ENCODE measurements at places on chromosomes 7 and 10.

DNA sequence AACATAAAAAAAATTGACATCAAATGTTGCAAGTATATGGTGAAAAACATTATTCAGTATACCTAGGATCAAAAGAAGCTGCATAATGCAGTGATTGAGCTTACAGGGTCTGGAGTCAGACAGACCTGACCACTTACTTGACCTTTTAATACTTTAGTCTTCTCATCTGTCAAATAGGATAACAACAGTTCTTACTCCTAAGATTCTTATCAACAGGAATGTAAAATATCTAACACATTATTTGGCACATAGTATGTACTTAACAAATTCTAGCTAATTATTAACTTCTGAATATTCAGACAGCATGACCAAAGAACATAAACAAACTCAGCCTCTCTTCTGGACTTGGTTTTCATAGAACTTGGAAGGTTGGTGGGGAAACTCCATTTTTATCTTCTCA, 45.6 kb upstream of the PIP4K2A start:
- no peak for DNase-seq

DNA sequence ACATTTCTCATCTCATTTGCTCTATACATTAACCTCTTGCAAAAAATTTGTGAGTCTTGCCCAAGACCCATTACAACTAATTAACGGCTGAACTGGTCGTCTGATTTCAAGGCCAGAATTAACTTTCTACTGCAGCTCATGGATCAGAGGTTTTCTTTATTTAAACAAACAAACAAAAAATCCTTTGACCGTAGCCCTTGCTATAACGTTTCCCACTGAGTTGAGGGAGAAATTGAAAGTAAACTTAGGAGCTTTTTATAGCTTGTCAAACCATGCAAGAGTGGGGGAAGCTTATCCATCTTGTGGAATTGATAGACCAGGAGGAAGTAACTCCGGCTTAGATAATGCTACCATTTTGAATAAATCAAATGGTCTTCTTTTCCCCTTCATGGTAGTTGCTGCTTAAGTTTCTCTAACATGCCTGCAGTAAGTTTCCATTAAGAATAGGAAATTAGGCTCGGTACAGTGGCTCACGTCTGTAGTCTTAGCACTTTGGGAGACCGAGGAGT, 3.3 kb downstream of the SRGN start:
- DNase-seq = no peak

GRCh38 chr7:51647931-51648351, 331.3 kb upstream of the COBL start:
- DNase-seq = no peak

DNA sequence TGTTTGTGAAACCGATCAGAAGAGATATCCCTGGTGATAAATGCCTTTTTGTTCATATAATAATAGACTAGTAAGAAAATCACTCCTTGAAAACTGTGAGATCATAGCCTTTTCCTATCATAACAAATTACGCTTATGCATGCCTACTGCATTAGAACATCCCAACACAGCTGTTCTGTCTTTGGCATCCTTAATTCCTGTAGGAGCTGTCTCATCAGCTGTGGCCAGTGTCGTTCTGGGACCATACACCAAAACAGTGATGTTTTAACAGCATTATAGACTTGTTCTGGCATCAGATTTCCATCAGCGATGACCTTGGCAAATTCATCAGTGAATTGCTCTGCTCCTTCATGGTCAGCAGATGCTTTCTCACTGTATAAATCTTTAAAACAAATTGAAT, 423.6 kb upstream of the LRGUK start:
- no peak for DNase-seq

DNA sequence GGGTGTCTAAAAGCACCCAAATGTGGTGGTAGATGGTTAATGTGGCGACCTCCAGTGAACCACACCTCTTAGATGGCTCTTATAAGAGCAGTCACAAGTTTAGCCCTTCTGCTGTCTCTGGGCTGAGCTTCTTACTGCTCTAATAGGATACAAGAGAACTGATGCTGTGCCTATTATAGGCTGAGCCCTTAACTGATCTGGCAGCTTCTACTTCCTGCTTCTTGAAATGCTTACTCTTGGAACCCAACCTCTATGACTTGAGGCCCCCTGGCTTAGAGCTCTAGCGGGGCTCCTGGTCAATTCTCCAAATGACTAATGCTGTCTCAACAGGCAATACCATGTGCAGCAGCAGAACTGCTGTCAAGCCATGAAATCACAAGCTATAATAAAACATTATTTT, 35.0 kb upstream of the LSM8 start:
- DNase-seq = no peak

DNA sequence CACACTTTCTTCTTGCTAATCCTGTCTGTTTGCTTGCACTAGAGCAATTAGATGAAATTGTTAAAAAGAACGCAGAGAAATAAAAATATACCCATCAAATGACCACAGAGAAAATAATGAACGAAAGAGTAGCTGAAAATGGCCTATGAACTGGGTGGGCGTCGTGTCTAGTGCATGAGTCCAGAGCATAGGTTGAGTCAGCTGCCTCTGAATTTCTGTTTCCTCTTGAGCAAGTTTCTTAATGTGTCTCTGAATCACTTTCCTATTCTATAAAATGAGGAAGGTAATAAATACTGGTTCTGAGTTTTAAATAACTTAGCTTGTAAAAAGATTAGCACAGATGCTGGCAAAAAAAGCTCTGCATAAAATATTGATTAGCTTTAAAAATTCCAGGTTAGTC, 75.0 kb downstream of the POM121L12 start:
- DNase-seq = no peak

Data from activated T-cell treated with anti-CD3 and anti-CD28 coated beads for 1 hour (primary cell).